ENCODE measurements at places on chromosomes 2 and 18.

- DNase-seq, result peak; percentile 31
These were observed 6.3 kb downstream of the C2orf81 start for GRCh38 chr2:74414881-74415761.

DNA sequence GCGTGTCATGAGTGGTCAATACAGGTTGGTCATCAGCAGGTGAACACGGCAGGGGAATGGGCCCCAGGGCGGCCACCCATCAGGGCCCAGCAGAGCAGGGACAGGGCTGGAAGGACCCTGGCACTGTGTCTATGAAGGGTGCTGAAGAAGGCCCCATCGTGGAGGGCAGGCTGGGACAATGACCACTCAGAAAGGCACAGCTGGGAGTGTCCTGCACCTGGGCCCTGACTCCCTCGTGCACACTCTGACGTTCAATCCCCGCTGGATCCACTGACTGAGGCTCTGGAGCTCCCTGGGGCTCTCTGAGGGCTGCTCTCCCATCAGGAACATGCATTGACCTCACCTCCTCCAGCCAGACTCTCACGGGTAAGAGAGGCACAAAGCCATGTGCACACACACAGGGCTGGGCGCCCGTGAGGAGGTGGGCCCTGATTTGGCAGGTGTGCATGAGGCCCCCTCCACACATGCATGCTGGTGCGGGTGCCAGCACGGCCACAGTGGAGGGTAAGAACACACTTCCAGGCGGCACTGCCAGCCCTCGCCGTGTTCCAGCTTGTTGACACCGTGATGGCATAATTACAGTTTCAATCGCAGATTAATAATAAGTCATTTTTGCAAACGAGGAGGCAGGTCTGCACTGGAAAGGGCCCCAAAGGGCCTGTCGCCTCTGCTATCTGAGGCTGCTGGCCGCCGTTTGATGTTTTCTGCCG, 58.5 kb downstream of the SMAD7 start:
- DNase-seq, result no peak

DNA sequence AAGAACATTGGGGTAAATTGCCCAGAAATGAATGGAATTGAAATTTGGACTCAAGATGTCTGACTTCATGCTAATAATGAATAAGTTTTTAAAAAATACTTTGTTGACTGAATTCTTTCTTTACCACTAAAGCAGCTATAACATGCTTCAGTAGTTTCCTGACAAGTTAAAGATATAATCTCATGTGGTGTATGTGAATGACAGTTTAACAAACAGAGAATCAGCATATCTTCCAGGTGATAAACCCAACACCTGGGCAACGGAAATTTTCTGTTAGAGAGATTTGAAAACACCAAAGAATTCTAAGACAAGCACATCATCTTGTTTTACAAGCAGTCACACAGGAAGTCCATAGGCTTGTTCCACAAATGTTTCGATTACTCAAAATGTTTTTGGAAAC, 372.6 kb upstream of the VRK2 start:
- no peak for DNase-seq

- DNase-seq, result no peak
These were observed 573.5 kb upstream of the SETBP1 start for GRCh38 chr18:44107187-44107586.

- no peak for DNase-seq
These were observed 377.2 kb downstream of the SOX11 start for GRCh38 chr2:6069381-6069780.

- DNase-seq, result no peak
These were observed 83.6 kb downstream of the KLHL29 start for GRCh38 chr2:23468474-23469141.

DNA sequence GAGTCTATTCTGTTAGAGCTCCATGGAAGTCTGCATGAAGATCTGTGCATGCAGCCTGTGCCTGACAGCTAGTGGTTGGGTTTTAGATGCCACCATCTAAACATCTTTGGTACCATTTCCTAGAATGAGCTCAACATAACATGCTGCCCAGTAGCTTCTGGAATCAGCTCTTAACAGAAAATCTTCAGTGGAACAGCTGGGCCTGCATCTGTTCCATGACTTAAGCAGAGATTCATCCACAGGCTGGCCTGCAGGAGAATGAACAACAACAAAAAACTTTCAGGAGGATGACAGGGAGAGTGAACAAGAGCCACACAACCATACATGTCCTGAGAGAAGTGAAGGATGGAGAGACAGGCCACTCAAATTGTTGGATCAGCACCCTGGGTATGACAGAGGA, 316.6 kb downstream of the RDH14 start:
- no peak for DNase-seq

GRCh38 chr2:1787755-1788477, 43.6 kb upstream of the PXDN start:
- DNase-seq, result no peak

DNA sequence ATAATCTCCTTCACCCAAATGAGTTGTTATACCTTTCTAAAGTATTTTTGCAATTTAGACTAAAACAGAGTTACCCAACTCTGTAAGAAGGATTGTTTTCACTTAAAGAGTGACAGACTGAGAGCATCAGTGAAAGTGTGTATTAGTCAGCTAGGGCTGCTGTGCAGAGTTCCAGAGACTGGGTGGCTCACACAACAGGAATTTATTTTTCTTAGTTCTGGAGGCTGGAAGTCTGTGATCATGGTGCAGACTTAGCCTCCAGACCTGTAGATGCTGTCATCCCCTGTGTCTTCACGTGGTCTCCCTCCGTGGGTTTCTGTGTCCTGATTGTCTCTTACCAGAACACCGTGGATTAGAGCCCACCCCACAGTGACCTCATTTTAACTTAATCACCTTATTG, 40.0 kb downstream of the BCL2L11 start:
- DNase-seq, result no peak

DNA sequence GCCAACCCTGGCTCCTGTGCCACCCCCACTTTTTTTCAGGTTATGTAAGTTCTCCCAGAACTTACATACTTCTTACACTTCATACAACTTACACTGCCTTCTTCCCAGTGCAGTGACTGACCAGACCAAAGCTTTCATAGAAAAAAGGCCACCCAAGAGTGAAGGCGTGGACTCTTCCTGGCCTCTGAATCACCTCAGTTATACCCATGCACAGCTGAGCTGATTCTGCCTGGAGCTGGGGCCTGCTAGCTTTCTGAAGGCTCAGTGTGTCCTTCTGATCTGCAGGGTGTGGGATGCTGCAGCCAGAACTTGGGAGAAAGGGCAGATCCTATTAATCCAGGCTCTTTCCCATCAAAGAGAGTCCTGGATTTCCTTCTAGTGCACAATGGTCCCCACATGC, 216.1 kb downstream of the TTC32 start:
- no peak for DNase-seq

DNA sequence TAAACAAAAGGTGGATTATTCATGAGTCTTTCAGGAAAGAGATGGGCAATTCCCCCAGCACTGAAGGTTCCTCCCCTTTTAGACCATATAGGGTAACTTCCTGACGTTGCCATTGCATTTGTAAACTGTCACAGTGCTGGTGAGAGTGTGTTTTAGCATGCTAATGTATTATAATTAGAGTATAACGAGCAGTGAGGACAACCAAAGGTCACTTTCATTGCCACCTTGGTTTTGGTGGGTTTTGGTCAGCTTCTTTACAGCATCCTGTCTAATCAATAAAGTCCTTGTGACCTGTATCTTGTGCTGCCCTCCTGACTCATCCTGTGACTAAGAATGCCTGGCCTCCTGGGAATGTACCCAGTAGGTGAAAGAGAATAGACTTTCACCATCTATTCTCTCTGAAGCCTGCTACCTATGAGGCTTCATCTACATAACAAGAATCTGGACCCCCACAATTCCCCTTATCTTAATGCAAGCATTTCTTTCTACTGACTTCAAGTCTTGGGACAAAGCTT, 148.7 kb downstream of the CABLES1 start:
- no peak for DNase-seq

DNA sequence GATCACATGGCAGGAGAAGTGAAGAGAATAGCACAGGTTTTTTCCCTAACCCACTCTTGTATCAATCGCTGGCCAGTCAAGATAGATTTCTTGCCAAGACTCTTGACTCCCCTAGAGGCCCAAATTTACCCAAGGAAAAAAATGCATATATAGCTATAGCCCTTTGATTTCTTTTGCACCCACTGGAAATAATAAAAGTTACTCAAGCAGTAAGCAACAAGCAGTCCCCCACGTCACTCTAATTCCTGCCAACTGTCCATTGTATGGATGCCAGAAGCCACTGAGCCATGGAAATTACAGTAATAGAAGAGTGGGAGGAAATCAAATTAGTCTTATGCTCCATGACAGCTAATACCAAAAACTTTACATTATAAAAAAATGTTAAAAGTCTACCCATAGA, 125.3 kb upstream of the SLC39A10 start:
- DNase-seq, result no peak

DNA sequence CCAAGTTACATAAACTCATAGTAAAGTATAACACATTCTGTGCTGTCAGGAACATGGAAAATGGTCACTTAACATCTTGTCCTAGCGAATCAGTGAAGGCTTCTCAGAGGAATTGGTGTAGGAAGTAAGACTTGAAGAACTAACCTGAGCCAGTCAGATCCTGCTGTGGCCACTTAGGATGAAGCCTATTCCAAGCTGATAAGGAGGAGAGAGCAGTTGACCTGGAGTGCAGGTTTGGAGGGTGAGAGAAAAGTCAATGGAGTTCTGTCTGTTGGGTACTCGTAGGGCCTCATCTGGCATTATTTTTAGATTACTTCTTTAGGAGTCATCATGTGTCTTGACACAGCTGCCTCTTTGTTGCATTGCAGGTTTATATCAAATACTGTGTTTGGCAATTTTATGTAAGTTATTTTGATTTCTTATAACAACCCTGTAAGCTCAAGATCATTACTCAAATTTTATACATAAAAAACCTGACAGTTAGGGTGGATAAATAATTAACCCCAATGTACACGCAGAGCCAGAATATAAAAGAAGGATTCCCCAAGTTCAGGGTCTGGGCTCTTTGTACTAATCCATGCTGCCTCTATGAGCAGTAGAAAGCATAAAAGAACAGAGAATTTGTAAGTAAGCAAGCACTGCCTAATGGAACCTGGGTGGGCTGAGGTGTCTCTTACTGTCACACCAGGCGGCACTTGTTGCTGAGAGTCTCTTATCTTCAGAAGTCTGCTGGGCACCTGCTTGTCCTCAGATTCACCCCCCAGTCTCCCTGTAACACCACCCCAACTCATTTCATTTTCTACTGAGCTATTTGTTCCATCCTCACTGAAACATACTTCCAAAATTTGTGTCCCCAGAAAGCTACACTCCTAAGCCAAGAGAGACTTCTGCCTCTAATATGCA, 252.1 kb upstream of the NT5C1B start:
- no peak for DNase-seq

- DNase-seq, result no peak
These were observed 41.3 kb downstream of the BCL2L11 start for GRCh38 chr2:111161971-111162370.

DNA sequence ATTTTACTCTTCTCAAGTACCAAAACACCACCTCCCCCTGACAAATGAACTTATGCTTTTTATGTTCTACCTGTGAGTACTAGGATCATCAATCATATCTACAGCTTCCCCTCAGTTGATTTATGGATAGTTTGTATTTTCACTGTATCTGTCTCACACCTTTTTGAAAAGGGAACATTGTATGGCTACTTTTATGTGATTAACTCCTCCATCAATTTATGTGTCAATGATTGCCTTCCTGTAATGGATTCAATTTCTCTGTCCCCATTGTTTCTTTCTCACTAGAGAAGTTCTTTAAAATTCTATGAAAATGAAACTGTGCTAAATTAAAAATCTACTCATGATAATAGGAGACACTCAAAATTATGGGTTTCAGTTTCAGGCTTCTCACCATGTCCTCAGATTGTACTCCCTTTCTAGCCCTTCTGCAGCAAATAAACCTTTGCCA, 935.0 kb downstream of the TRIB2 start:
- DNase-seq, result no peak

DNA sequence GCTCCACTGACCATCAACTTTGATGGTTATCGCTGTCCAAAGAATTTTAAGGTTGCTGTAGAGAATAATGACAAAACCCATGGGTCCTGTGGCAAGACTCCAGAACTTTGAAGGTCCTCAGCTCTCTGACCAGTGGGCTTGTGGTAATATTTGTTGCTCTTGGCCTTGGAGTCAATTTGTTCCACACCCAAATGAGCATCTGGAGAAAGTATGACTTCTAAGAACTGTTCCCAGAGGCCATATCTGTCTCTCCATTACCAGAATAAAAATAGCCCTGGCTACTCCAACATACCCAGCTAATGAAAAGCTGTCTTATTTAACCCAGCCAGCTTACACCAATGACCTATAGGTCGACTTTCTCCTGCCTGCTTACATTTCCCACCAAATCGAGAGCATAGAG, 466.4 kb downstream of the MEIS1 start:
- no peak for DNase-seq

DNA sequence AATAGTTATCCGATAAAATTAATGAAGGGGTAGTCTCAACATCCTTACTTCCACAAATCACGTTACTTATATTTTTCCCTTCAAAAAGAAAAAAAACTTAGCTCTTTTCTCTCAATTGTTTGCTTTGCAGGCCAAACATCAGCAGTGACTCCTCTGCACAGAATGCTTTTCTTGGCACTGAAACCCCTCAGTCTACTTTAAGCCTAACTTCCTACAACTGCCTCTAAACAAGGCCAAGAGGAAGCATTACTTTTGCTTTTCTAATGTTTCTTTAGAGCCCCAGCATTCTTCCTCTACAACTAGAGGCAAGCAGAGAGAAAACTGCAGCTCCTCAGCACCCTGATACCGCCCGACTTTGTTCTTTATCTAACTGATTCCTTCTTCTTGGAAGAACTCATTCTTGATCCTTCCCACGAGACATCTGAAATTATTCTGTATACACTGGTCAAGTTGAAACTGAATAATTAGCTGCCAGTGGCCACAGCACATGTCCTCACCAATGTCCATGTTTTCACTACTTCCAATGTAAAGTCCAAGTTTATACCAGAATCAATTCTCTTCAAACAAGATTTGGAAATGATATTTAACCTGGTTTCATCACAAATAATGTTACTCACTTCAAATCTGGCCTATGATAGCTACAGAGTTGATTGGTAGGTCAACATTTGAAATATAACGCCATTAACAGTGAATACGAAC, 55.3 kb downstream of the DTNB start:
- no peak for DNase-seq

GRCh38 chr18:77857678-77858655, 608.3 kb downstream of the GALR1 start:
- DNase-seq, result no peak

DNA sequence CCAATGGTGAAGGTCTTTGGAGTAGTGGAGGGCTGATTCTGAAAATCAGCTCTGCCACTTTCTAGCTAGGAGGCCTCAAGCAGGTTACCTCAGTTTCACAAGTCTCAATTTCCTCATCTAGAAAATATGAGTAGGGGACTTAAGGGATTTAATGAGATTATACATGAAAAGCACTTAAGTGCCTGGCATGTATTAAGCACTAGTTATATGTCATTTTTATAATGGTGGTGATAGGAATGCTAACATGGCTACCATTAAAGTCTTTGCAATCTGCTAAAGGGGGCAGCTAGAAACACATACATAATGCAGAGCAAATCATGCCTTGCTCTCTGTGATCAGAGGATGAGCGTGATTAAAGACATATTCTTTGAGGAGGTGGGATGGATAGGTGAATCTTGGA, 640.9 kb upstream of the ZEB2 start:
- no peak for DNase-seq

- DNase-seq, result no peak
These were observed 14.7 kb downstream of the AGFG1 start for GRCh38 chr2:227486688-227487087.

Data from activated naive CD4-positive, alpha-beta T cell (primary cell).